ENCODE measurements at places on chromosomes 13 and 19. TPM values are rescaled to one million over a fixed set of nuclear protein-coding genes. Genes with fewer than 3 reads are reported as not detected.

DNA sequence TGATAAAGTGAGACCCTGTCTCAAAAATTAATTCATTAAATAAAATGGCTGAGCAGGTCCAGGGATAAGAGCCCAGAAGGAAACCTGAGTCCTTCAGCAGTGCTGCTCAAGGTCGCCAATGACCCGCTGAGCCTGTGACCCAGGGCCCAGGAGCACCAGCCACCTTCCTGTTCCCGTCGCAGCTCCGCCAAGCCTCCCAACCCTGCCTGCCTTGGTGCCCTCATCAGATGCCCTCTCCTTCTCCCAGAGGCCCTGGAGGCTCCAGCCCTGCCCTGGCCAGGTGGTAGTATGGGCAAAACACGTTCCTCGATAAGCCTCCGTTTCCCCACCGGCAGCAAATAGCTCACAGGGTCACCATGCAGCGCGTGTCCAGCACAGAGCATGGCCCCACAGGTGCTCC lies 2.6 kb downstream of the REXO1 start:
- DNase-seq: no peak
- H3K4me1 ChIP-seq: peaks cover 61% of the 10 kb centered on the region
- H3K27me3 ChIP-seq: no peaks in the 10 kb centered on the region
- no peak overlapping the region for H3K4me3 ChIP-seq
- H3K27ac ChIP-seq: no peak overlapping the region

- H3K36me3 ChIP-seq: no peaks in the 10 kb centered on the region
- peaks cover 3% of the 10 kb centered on the region for H3K4me1 ChIP-seq
- DNase-seq: no peak
- no peak overlapping the region for H3K4me3 ChIP-seq
- H3K27me3 ChIP-seq: peaks cover 40% of the 10 kb centered on the region
- no peak overlapping the region for H3K27ac ChIP-seq
Measured at GRCh38 chr19:33763633-33764371, 32.9 kb upstream of the KCTD15 start.

DNA sequence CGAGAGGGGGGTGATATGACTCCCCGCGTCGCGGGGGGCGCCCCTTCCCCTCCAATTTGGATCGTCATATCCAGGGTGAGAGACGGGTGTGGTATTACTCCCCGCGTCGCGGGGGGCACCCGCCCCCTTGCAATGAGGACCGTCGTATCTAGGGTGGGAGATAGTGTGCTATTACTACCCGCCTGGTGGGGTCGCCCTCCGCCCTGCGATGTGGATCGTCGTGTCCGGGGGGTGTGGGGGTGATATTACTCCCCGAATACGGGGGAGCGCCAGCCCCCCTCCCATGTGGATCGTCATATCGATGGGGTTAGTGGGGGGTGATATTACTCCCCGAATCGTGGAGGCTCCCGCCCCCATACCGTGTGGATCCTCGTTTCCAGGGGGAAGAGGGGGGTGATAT lies 29.2 kb upstream of the RGCC start:
- no peak overlapping the region for H3K27ac ChIP-seq
- no peak for DNase-seq
- no peaks in the 10 kb centered on the region for H3K36me3 ChIP-seq
- H3K27me3 ChIP-seq: no peaks in the 10 kb centered on the region
- peaks cover 13% of the 10 kb centered on the region for H3K4me1 ChIP-seq
- H3K4me3 ChIP-seq: peak overlapping the region; percentile 34

- peaks cover 32% of the 10 kb centered on the region for H3K36me3 ChIP-seq
- DNase-seq: peak; percentile 95
- H3K27ac ChIP-seq: peak within 1 kb of the TSS; percentile 82
- peaks cover 21% of the 10 kb centered on the region for H3K4me1 ChIP-seq
Measured at GRCh38 chr19:57769345-57770131, at the start of gene ZNF586. TSS of gene ZNF586 (plus strand) at chr19:57769676. CDS start at chr19:57769843, 167 bp downstream.

GRCh38 chr19:28500296-28500695 lies 712.7 kb downstream of the UQCRFS1 start:
- peaks cover 7% of the 10 kb centered on the region for H3K27me3 ChIP-seq
- no peak overlapping the region for H3K4me3 ChIP-seq
- no peak overlapping the region for H3K27ac ChIP-seq
- no peak for DNase-seq

- no peaks in the 10 kb centered on the region for H3K27me3 ChIP-seq
- H3K36me3 ChIP-seq: no peaks in the 10 kb centered on the region
Measured at GRCh38 chr19:42466521-42467182, 23.9 kb upstream of the CXCL17 start.

GRCh38 chr19:3798137-3798536 lies 12.0 kb upstream of the MATK start:
- no peaks in the 10 kb centered on the region for H3K36me3 ChIP-seq
- H3K27me3 ChIP-seq: no peaks in the 10 kb centered on the region
- peaks cover 8% of the 10 kb centered on the region for H3K4me1 ChIP-seq
- no peak for DNase-seq
- no peak overlapping the region for H3K27ac ChIP-seq

DNA sequence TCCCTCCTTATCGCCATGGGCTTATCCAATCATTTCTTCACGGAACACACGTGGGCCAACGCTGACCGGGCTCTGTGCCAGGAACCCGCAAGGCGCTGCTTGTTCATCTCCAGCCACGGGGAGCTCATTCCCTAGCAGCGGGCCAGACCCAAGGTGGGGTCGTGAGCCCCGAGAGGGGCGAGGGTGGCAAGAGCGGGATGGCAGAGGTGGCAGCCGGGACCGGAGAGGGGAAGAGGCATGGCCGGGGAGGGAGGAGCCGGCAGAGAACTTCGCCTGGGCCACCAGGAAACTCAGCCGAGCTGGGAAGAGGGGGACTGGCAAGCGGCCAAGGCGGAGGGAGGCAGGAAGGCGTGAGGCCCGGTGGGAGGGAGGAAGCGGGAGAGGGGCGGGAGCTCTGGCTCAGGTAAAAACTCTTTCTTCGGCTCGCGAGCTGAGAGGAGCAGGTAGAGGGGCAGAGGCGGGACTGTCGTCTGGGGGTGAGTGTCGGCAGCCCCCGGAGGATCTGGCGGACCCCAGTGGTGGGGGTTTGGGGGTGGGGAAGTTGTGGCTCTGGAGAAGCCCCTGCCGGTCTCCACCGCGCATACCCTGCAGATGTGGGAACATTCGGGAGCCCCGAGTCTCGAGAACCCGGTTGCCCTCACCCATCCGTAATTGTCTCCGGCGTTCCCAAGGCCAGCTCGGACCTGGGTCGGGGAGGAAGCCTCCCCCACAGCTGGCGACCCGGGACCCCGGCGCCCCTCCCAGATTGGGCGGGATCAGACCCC lies at the start of gene B3GNT3:
Gene B3GNT3, plus strand, starts transcription at position 408 of the 764 bp plus-strand sequence. CDS start 12,670 bp downstream, outside the sequence.
- H3K4me1 ChIP-seq: peaks cover 6% of the 10 kb centered on the region
- H3K27ac ChIP-seq: no peak within 1 kb of the TSS
- peaks cover 74% of the 10 kb centered on the region for H3K27me3 ChIP-seq
- no peak for DNase-seq

Gene CEACAM4
- total RNA-seq: 0.46 TPM

Gene KL
- total RNA-seq: 5.3 TPM

Gene MOB3A
- 47.5 TPM for total RNA-seq

Gene MEDAG
- total RNA-seq: 20.3 TPM

Gene NALCN
- total RNA-seq: 0.83 TPM
